Panc1 (cell line): ENCODE measurements at places on chromosomes 2 and 18. TPM values are rescaled to one million over a fixed set of nuclear protein-coding genes. Genes with fewer than 3 reads are reported as not detected.

DNA sequence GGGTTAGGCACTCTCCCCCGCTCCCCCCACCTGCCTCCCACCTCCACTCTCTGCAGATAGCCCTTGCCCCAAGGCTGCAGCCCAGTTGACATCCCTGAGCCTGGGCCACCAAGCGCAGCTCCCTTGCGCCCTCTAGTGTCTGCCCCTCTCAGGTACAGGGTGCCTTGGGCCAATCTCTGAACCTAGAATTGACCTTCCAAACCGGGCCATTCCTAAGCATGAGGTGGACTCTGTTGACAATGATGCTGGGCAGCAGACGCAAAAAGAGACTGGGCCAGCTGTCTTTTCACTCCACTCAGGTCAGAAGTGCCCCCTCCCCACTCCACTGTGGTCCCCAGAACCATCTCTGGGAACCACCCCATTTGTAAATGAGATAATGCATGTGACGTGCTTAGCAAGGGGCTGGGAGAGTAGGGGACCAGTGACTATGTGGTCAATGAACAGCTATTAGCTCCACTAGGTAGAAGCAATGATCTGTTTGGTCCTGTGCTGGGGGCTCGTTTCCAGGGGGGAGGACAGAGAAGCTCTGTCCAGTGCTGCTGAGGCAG, 43.3 kb upstream of the PLB1 start:
- peak; percentile 54 for DNase-seq

BOLL gene
- not detected for total RNA-seq

- no peak for DNase-seq
These were observed 84.2 kb upstream of the CD302 start for GRCh38 chr2:159882130-159882745.

DNA sequence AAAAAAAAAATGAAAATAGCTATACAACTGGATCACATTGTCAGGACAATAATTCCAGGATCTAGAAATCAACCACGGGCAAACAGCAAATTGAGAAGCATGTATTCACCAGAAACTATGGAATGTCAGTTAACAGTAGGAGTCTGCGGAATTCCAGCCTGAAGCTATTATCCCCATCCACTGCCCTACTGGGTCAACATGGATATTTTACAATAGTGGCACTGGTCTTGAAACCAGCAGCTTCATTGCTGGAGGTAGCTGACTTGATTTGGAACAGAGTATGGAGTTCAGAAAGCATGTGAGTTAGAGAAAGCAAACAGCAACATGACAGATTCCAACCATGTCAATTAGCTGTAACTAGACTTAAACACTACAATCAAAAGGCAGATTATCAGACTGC, 55.7 kb upstream of the PDE1A start:
- no peak for DNase-seq

GRCh38 chr2:230898016-230898712, 26.9 kb downstream of the GPR55 start:
- no peak for DNase-seq

DNA sequence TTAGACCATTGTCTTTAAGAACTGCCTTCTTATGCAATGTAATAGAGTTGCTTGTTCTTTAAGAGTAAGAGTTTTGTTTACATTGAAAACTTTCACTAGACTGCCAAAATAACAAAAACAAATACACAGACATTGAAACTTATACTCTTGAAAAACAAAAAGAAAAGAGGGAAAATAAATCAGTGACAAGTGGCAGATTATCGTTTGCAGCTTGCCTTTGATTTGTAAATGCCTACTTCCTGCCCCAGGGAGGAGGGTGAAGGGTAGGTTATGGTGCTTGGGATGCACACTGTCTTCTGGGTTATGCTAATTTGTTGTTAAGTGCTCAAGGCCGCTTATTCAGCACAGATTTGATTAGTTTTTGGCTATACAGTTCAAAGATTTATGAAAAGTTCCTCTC, 198.7 kb downstream of the TGIF1 start:
- DNase-seq: no peak

- peak; percentile 39 for DNase-seq
These were observed 31.8 kb downstream of the AGFG1 start for GRCh38 chr2:227503433-227504406.

DNA sequence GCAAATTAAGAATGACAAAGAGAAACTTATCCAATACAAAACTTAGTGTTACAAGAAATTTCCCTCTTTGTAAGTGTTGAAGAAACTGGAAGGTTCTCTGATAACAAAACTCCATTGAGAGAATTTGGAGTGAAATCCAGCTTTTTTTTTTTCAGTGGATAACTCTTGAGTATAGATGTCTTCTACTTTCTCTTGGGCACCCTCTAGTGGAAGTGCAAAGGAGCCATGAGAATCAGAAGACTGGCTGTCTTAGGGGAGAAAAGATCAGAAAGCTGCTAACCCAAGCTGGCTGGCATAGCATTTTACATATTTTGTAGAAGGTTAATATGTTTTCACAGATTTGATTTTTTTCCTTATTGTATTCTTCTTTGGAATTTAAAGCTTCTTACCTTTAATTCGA, 138.8 kb upstream of the SATB2 start:
- DNase-seq: peak; percentile 13

DNA sequence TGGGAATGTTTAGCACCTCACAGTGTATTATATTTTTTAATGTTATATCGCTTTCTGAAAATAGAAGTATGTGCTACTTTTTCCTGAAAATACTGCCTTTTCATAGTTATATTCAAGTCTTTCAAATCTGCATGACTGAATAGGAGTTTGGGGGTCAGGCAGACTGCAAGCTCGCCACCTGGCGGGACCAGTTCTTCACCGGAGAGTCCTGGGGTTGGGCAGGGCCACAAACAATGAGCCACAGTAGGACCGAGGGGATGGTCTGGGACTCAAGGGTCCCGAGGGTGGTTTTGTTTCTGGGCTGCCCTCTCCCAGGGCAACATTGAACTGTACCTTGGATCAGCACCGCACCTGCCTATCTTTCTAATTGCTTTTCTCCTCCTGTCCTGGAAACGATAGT, 70.6 kb downstream of the VWA3B start:
- DNase-seq: no peak

FEZ2 gene
- total RNA-seq: 51.1 TPM

TCF23 gene
- 0.03 TPM for total RNA-seq

ACVR1C gene
- not detected for total RNA-seq

GRCh38 chr2:7880566-7880965, 801.3 kb upstream of the ID2 start:
- DNase-seq: no peak

GRCh38 chr2:11955314-11955713, 208.9 kb downstream of the LPIN1 start:
- DNase-seq: no peak

GAL3ST2 gene
- total RNA-seq: 1.6 TPM

PAX3 gene
- not detected for total RNA-seq

- no peak for DNase-seq
These were observed 25.9 kb upstream of the NEB start for GRCh38 chr2:151760139-151760650.

GRCh38 chr2:9472511-9472910, 1.8 kb upstream of the IAH1 start:
- no peak for DNase-seq

DNA sequence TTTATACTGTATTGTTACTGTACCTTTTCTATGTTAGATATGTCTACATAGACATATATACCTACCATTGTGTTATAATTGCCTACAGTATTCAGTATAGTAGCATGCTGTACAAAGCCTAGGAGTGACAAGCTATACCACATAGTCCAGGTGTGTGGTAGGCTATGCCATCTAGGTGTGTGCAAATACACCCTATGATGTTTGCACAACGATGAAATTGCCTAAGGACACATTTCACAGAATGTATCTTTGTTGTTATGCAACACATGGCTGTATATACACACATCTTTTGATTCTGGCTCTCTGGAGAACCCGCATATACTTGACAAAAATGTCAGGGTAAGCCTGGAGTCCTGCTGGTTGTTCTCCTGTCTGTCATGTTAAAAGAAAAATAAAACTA, 85.1 kb downstream of the BCL2L11 start:
- DNase-seq: no peak

SULT1C4 gene
- not detected for total RNA-seq

- no peak for DNase-seq
These were observed 36.2 kb downstream of the ASB1 start for GRCh38 chr2:238462782-238463396.

DNA sequence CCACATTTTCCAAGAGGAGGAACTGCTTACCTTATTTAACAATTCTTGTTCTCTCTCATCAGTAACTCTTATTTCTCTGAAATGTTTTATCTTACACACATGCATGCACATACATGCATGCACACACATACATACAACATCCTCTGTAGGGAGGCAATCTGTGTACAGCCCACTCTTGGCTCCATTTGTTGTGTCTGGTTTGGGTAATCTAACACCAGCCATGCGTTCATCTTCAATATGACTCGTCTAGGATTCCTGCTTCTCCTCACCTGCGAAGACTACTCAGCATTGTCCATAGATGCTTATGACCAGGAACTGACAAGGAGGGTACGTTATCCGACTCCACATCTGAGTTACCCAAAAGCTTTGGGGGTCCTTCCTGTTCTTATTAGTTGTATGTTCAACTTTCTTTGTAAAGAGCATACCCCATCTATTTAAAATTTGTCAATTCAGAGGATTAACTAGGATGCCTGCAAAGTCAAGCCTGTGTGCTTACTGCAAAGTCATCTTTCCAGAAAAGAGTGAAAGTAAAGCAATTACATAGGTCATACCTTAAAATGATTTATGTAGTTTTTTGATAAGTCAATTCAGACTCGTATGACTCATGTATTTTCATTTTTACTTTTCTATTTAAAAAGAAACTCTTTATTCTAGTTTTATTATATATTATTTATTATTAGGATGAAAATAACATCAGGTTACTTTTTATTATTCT, 18.2 kb downstream of the LYPD6B start:
- DNase-seq: no peak

DNA sequence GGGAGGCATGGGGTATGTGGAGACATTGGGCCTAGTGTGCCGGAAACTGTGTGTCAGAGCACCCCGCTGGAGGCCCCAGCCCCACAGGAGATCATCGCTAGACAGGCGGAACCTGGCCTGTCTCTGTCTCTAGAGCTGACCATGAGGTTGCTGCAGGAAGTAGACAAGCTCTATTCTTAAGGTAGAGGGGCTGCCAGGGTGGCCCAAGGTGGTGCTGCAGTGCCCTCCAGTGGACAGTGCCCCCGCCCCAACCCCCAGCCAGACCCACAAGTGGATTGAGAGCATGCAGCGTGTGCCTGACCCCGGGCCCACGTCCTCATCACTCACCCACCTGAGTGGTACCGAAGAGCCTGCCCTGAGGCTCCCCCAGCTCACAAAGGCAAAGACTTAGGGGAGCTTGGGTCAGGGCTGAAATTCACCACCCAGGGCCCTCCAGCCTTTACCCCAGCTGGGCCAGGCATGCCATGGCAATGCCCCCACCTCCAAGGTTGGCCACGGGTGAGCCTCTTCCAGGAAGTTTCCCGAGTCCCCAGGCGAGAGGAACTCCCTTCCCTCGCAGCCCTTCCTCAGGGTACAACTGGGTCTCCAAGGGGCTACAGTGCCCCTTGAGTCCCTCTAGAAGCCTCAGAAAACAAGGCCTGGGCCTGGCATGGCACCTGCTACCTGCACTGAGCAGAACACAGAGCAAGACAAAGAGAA, 155.0 kb downstream of the TTC32 start:
- DNase-seq: no peak

GRCh38 chr2:240259201-240259923, 118.9 kb upstream of the OTOS start:
- DNase-seq: no peak

IL36RN gene
- total RNA-seq: not detected

DNA sequence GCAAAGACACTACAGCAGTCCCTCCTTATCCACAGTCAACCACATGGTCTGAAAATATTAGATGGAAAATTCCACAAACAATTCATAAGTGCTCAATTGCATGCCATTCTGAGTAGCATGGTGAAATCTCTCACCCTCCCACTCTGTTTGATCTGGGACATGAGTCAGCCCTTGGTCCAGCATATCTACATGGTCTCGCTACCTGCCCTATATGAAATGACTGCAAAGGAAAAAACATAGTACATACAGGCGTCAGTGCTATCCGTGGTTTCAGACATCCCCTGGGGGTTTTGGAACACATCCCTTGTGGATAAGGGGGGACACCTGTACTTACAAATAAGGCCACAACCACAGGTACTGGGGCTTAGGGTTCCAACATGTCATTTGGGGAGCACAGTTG, 73.7 kb downstream of the CABLES1 start:
- no peak for DNase-seq

IL1RN gene
- total RNA-seq: not detected

GRCh38 chr18:65221736-65222135, 529.1 kb upstream of the CDH7 start:
- no peak for DNase-seq

- DNase-seq: no peak
These were observed 837.7 kb downstream of the GALR1 start for GRCh38 chr18:78087338-78087737.

DNA sequence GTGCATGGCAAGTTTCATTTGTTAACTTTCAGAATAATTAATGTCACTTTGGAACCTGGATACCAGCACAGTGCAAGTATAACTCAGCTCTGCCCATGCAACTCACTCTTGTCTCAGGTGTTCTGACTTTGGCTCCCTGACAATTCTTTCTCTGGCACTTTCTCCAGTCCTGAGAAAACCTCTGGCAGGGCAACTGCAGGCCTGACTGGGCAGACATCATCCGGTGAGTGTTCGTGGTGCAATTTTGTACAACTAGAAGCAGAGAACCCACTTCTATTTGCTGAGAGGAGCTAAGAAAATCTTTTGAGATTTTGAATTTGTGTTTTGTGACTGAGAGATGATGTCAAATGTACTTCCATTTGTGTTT, 143.0 kb downstream of the AQP4 start:
- no peak for DNase-seq

DNA sequence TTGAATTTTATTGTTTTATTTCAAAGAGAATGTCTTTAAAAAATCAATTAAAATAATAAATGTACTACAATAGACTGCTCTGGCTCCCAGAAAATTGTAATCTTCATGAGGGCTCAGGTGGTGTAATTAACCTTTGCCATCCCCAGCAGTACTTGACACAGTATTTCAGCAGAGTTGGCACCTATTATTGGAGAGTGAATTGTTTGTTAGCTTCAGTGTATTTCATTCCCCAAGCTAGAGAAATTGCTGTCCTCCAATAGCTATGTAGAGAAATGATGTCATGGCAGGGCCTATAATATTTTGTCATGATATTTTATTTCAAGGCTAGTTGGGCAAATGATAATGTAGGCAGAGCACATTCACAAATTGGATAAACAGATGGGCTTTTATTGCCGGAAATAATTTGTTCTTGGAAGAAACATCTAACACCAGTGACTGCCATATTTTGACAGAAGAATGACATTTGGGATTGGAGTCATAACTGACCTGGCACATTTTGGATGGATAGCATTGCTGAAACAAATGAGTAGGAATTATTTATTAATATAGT, 712.0 kb upstream of the NXPH2 start:
- no peak for DNase-seq

GRCh38 chr18:24502667-24503523, 42.5 kb downstream of the HRH4 start:
- DNase-seq: no peak

GRCh38 chr2:219744066-219744465, 116.6 kb downstream of the SLC4A3 start:
- no peak for DNase-seq

- DNase-seq: peak; percentile 91
These were observed 89.7 kb downstream of the SPTBN1 start for GRCh38 chr2:54545702-54546450.

- DNase-seq: no peak
These were observed 3.9 kb downstream of the MAPRE3 start for GRCh38 chr2:26974352-26974751.
